ENCODE measurements at places on chromosomes 6 and 20.

DNA sequence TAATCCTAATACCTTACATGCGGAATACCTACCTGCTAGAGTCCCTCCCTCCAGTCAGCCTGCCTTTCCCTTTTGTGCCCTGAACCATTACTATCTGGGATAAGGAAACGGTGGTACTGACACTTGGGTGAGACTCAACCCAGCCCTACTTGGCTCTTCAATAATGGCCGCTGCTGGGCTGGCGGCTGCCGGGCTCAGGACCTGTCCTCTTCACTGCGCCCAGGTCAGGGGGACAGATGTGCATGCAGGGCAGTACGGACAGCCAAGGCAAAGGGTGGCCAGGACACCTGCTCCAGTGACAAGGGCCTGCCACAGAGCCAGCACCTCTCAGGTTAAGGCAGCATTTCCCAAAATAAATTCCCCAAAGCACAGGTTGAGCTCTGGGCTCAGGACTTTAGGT, 29.9 kb downstream of the UBE2V1 start:
- DNase-seq: no peak

DNA sequence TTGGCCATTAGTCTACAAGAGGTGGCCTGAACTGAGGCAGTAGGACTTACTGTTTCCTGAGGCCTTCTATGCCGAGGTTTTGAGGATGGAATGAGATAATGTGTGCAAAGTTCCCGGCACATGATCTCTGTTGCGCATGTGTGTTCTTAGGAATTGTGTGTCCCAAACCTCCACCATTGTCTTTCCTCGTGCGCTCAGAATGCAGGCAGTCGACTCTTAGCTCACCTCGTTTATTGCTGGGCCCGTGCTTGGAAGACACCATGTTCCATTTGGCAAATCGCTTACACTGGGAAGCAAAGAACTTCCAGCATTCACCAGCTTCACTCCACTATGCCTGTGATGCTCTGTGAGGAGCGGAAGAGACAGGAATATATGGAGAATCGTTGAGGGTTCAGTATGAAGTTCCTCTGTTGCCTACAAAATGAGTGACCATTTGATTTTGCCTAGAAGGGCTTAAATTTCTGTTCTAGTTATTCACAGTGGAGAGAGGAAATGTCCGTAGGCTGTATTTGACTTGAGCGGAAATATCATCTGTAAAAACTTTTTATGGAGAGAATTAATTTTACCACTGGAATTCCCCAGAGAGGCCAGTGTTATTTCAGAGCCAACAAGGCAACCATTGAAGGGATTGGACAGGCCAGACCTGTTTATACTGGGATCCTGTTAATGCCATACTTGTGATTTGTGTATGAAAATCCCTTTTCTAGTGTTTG, 75.7 kb upstream of the CLDN20 start:
- peak; percentile 5 for DNase-seq

DNA sequence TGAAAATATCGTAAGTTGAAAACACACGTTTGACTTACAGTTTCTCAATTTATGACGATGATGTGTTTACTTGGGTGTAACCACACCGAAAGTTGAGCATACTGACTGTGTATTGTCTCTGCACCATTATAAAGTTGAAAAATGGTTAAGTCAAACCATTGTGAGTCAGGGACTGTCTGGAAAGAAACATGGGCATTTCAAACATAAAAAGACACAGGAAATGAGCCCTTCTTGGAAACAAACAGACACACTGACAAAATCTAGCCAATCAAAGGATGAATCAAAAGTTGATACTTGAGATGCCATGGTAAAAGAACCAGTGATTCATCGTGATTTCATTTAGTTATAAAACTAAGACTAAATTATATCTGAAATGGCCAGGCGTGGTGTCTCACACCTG, 5.3 kb downstream of the POPDC3 start:
- peak; percentile 79 for DNase-seq

DNA sequence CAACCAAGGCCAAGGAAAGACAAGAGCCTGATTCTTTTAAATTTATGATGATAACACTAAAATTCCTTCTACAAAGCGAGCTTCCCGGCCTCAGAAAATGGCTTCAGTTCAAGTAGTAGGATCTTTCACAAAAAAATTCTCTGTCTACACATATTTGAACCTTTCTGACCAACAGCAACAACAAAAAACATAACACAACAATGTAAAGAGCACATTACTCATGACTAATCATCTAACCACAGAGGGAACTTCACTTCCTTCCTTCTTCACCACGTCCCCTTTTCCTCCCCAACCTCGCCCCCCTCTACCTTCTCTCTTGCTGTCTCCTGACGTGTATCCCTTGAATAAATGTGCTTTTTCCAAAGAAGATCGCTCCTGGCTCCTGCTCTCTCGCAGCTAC, 228.2 kb downstream of the MYLK4 start:
- peak; percentile 29 for DNase-seq

- no peak for DNase-seq
These were observed 32.5 kb upstream of the RPS6KA2 start for GRCh38 chr6:166659581-166659980.

- DNase-seq: peak; percentile 61
These were observed 87.1 kb downstream of the TRMT6 start for GRCh38 chr20:5863040-5863833.

- DNase-seq: peak; percentile 68
These were observed at the start of gene SOBP for GRCh38 chr6:107489636-107490565. TSS of gene SOBP (plus strand) at chr6:107490117. CDS start at chr6:107490617, 500 bp downstream.

DNA sequence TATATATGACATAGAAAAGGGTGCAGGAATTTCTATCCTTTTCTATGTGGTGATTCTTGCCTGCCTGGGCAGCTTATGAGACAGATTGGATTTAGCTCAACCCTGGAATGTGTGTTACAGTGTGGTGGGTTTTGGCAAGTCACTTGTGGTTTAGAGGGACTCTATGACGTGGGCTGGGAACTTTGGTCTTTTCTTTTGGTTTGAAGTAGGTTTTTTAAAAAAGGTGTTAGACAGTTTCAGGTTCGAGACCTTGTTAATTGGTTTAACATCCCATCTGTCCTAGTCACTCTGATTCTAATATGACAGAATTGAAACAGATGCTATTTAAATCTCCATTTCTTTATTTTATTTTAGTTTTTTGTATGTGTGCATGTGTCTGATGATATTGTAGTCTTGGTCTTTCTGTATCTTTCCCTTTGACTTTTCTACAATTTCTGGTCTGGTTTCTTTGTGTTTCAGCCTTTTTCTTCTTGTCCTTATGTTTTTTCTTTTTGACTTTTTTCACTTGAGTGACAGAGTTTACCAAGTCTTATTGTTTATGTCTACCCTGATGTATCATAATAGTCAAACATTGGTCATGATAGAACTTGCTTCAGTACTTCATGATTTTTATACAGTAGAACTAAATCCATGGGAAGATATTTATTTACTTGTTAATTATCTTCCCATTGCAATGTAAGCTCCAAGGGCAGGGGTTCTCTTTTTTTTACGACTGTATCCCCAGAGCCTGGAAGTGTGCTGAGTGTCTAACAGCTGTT, 174.3 kb downstream of the CDKAL1 start:
- no peak for DNase-seq
